ENCODE measurements at places on chromosomes 1 and 21.

DNA sequence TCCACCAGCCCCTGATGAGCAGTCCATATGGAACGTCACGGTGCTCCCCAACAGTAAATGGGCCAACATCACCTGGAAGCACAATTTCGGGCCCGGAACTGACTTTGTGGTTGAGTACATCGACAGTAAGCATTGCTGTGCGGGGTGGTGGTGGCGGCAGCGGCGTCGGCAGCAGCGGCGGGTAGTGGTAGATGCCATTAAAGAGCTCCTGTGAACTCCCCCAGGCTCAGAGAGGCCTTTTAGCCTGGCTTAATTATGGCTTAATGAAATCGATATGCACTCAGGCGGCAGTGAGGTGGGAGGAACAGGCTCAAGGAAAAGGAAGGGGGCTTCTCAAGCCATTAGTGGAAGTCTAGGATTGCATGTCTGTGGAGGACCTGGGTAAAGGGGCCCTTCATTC, 41.9 kb upstream of the CNTN2 start:
- no peak for DNase-seq
- H3K4me3 ChIP-seq = no peak overlapping the region
- H3K27ac ChIP-seq = no peak overlapping the region
- H3K27me3 ChIP-seq = no peaks in the 10 kb centered on the region
- no peaks in the 10 kb centered on the region for H3K4me1 ChIP-seq

GRCh38 chr1:239682046-239682445, 295.7 kb downstream of the CHRM3 start:
- no peak for DNase-seq
- H3K27ac ChIP-seq = no peak overlapping the region
- no peak overlapping the region for H3K4me3 ChIP-seq
- H3K36me3 ChIP-seq = no peaks in the 10 kb centered on the region
- H3K27me3 ChIP-seq = peaks cover 2% of the 10 kb centered on the region

DNA sequence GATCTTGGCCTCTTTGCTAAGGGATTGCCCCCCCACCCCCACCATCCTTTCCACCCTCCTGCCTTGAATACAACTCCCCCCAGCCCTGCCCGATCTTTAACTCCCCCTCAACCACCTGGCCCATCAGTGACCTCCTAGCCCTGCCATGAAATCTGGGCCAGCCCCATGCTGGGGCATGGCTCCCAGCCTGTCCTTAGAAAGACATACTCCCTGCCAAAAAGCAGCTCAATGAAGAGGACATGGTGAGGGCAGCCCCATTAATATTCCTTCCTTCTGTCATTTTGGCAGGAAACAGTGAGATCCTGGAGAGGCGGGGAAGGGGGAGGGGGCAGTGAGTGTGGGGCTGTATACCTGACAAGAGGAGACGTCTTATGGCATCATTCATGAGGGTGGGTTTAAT, 66.8 kb upstream of the DISP3 start:
- H3K36me3 ChIP-seq = no peaks in the 10 kb centered on the region
- H3K4me1 ChIP-seq = peaks cover 18% of the 10 kb centered on the region
- H3K27ac ChIP-seq = no peak overlapping the region

- H3K4me1 ChIP-seq = no peaks in the 10 kb centered on the region
- H3K27me3 ChIP-seq = peaks cover 6% of the 10 kb centered on the region
- H3K4me3 ChIP-seq = no peak overlapping the region
- no peak for DNase-seq
- H3K36me3 ChIP-seq = no peaks in the 10 kb centered on the region
Observed at GRCh38 chr1:96918406-96918805, 196.8 kb downstream of the PTBP2 start.

GRCh38 chr1:121586369-121587229, 401.8 kb downstream of the SRGAP2C start:
- DNase-seq = no peak
- no peak overlapping the region for H3K27ac ChIP-seq
- peaks cover 7% of the 10 kb centered on the region for H3K4me1 ChIP-seq
- H3K4me3 ChIP-seq = peak overlapping the region; percentile 15
- no peaks in the 10 kb centered on the region for H3K36me3 ChIP-seq

DNA sequence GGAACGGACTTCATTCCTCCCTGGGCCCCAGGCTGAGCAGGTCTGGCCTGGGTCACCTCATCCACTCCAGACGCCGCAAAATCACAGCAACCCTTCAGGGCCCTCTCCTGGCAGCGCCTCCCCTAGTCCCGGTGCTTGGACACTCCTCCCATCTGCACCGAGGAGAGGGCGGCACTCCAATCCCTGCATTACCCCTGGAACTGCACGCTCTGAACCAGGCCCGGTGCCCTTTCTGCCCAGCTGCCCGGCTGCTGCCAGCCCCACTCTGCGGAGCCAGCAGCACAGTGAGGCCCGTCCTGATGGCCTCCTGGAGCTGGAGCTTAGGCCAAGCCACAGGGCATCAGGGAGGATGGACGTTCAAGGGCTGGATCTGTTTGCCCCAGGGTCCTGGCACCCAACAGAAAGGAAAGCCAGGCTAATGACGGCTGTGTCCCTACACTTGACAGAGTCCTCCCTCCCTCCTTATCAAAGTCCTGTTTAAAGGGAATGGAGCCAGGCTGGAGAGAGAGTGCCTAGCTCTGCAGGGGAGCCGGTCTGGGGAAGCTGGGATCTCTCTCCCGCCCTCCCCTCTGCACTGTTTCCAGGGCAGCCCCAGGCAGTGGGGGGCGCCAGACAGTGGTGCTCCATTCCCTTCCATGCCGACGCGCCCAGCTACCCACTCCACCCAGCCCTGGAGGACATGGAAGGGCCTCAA, 12.7 kb downstream of the COL6A2 start:
- no peak for DNase-seq
- H3K27ac ChIP-seq = no peak overlapping the region
- no peaks in the 10 kb centered on the region for H3K36me3 ChIP-seq
- no peaks in the 10 kb centered on the region for H3K4me1 ChIP-seq

DNA sequence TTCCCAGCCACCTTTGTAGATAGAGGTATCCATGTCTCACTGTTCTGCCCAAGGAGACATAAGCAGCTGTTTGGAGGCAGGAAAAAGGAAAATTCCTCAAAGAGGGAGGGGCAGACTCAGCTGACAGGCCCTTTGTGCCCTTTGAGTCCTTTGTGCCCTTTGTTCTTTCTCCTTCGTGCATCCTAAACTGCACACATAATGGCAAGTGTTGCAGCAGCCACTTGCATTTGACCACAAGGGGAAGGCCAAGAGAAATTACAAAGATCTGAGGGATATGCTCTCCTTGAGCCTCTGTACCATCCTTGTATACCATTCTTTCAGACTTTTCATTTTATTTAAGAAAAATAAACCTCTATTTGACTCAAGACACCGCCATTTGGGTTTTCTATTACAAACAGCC, 71.8 kb upstream of the PKN2 start:
- no peaks in the 10 kb centered on the region for H3K36me3 ChIP-seq
- peaks cover 2% of the 10 kb centered on the region for H3K27me3 ChIP-seq
- no peaks in the 10 kb centered on the region for H3K4me1 ChIP-seq
- no peak for DNase-seq
- H3K4me3 ChIP-seq = no peak overlapping the region
- no peak overlapping the region for H3K27ac ChIP-seq

GRCh38 chr1:204321665-204322064, 38.1 kb downstream of the PLEKHA6 start:
- no peak for DNase-seq
- H3K4me1 ChIP-seq = no peaks in the 10 kb centered on the region
- H3K27ac ChIP-seq = no peak overlapping the region

DNA sequence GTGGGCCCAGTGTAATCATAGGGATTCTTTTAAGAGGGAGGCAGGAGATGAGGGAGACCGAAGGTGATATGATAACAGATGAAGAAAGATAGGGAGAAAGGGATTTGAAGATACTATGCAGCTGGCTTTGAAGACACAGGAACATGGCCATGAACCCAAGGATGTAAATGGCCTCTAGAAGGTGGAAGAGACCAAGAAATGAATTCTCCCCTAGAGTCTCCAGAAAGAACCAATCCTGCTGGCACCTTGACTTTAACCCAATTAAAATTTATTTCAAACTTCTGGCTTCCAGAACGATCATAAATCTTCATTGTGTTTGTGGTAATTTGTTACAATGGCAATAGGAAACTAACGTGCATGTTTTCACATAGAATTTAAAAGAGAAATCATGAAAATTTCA, 95.0 kb upstream of the GORAB start:
- H3K36me3 ChIP-seq = no peaks in the 10 kb centered on the region
- peaks cover 5% of the 10 kb centered on the region for H3K27me3 ChIP-seq
- no peaks in the 10 kb centered on the region for H3K4me1 ChIP-seq
- no peak for DNase-seq

DNA sequence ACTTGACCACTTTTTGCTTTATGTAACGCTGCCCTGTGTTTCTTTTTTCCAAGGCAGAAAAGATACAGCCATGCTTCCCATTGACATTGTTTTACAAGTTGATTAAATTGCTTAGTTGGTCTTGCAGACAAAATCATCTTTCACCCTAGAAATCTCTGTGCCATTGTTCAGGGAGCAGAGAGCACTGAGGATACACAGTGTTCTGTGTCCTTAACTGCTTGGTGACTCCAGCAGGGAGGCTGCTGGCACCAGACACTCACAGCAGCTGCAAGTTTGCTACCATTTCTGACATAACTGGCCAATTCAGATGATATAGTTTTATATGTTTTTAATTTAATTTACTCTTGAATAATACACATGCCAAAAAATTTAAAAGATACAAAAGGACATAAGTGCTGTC, 118.7 kb downstream of the RGS2 start:
- H3K4me1 ChIP-seq = no peaks in the 10 kb centered on the region
- no peak overlapping the region for H3K27ac ChIP-seq
- H3K4me3 ChIP-seq = no peak overlapping the region
- no peaks in the 10 kb centered on the region for H3K27me3 ChIP-seq

GRCh38 chr1:21339356-21340229, 49.3 kb upstream of the ECE1 start:
- no peak for DNase-seq
- peaks cover 82% of the 10 kb centered on the region for H3K4me1 ChIP-seq
